ENCODE measurements at places on chromosomes 13 and 19. TPM values are rescaled to one million over a fixed set of nuclear protein-coding genes. Genes with fewer than 3 reads are reported as not detected.

Gene WDR88
- total RNA-seq: 0.58 TPM

Gene RYR1
- 6.2 TPM for total RNA-seq

DNA sequence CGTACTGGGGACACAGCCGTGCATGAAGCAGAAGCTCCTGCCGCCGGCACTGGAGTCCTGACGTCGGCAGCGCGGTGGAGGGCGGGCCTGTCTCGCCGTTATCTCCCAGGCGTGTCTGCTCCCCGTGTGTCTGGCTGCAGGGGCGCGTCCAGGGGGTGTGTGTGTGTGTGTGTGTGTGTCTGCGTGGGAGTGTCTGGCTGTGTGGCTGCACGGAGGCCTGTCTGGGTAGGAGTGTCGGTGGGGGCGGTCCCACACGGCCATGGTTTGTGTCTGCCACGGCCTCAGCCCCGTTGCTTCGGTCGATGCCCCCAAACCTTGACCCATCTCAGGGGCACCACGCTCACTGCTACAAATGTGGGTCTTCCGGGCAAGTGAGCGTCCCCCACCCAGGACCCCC lies 18.3 kb downstream of the ARID3A start:
- peaks cover 16% of the 10 kb centered on the region for H3K4me1 ChIP-seq
- no peak overlapping the region for H3K27ac ChIP-seq
- H3K36me3 ChIP-seq: no peaks in the 10 kb centered on the region
- H3K4me3 ChIP-seq: no peak overlapping the region
- DNase-seq: no peak

DNA sequence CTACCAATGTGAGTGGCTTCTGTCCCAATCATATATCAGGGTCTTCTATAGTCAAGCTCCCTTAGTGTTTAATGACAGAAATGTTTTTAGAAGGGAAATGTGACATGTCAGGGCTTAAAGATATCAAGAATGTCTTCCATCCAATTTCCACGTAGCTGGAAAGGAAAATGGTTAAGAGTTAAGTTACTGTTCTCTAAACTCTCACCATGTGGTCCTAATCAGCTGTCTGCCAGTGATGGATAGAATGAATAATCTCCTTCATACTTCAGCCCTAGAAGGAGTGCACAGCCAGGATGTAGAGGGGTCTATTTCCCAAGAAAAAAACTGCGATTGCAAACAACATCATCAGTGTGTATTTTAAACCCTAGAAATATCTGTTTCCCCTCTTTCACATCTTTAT lies 36.3 kb downstream of the FLT1 start:
- no peaks in the 10 kb centered on the region for H3K27me3 ChIP-seq

GRCh38 chr19:40592170-40592569 lies 9.0 kb upstream of the LTBP4 start:
- H3K36me3 ChIP-seq: peaks cover 9% of the 10 kb centered on the region
- H3K4me1 ChIP-seq: peaks cover 11% of the 10 kb centered on the region
- H3K4me3 ChIP-seq: no peak overlapping the region
- H3K27me3 ChIP-seq: peaks cover under 1% of the 10 kb centered on the region
- H3K27ac ChIP-seq: no peak overlapping the region

DNA sequence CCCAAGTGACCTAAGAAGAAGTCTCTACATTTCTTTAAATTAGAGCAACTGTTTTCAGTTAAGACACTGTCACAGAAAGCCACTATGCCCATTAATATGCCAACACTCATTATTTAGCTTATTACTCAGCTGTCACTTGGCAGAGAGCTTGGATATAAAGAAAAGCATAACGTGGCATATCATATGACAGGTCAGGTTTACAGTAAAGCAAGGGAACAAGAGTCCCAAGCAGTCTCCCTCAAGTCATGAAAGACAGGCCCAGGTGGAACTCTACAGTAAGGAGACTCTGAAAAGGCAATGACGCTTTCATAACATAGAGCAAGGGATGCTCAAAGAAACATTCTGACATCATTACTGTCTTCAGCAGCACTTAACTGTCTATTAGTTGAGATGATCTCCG lies 6.3 kb downstream of the LHFPL6 start:
- H3K36me3 ChIP-seq: no peaks in the 10 kb centered on the region
- no peaks in the 10 kb centered on the region for H3K4me1 ChIP-seq

DNA sequence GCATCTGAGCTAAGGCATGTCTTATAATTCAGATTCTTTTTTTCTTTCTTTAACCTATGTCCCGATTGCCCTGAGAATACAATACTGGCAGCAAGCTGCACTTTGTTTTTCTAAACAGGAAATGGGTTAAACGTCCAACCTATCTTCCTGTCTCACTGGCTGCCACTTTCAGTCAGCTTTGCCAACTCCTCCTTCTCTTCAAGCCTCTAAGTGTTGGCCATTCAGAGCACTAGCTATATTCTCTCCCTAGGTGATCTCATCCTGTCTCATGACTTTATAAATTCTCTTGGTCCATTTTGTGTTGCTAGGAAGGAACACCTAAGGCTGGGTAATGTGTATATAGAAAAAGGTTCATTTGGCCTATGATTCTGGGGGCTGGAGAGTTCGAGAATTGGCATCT lies 109.5 kb upstream of the TSC22D1 start:
- H3K36me3 ChIP-seq: no peaks in the 10 kb centered on the region
- DNase-seq: no peak
- no peaks in the 10 kb centered on the region for H3K27me3 ChIP-seq
- H3K4me3 ChIP-seq: no peak overlapping the region
- H3K4me1 ChIP-seq: no peaks in the 10 kb centered on the region

GRCh38 chr19:43552198-43552450 lies 19.1 kb downstream of the ZNF575 start:
- peaks cover 7% of the 10 kb centered on the region for H3K4me1 ChIP-seq
- H3K27ac ChIP-seq: no peak overlapping the region
- H3K4me3 ChIP-seq: no peak overlapping the region
- H3K36me3 ChIP-seq: peaks cover 48% of the 10 kb centered on the region
- DNase-seq: no peak
- no peaks in the 10 kb centered on the region for H3K27me3 ChIP-seq

GRCh38 chr13:27622881-27623280 lies 1.2 kb downstream of the POLR1D start:
- peaks cover 9% of the 10 kb centered on the region for H3K36me3 ChIP-seq
- H3K4me3 ChIP-seq: no peak overlapping the region
- no peak for DNase-seq
- H3K4me1 ChIP-seq: peaks cover 60% of the 10 kb centered on the region
- no peak overlapping the region for H3K27ac ChIP-seq
- no peaks in the 10 kb centered on the region for H3K27me3 ChIP-seq

DNA sequence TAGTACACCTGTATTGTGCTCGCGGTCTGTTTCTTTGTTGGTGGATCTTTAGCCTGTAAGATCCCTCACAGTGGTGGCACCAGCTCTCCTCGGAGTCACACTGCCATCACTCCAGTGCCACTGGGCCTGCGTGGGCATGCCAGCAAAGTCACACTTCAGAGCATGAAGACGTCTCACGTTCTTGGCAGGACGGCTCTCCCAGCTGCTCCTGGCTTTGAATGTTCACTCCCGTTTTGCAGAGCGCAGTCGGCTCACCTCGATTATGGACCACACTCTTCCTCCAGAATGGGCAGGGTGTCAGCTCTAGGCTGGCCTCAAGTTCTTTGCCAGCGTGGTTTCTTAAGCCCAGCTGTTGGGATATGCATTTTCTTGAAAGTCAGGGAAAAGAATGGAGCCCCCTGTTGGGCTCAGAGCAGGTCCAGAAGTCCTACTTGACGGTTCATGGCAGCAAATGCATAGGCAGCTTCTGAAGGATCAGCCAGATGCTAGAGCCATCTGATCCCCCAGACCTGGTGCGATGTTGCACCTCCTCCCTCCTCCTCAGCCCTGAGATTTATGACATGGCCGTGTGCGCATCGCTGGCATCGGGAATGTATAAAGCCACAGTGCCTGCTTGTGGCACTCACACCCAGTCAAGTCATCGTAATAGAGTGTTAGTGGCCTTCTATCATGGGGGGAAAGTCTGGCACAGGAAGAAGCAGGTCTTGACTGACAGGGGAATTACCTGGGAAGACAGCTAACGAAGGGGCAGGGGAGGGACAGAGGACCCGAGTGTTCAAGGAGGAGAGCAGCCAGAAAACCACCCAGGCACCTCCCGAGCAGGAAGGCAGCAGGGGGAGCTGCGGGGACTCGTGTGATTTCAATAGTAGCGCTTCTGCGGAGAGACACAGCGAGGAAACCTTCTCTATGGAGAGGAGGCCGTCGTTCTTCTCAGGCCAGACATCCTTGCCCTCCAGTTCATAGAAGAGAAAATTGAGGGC lies 40.2 kb upstream of the NPAS1 start:
- DNase-seq: no peak
- H3K4me3 ChIP-seq: no peak overlapping the region
- H3K4me1 ChIP-seq: peaks cover 28% of the 10 kb centered on the region
- H3K36me3 ChIP-seq: no peaks in the 10 kb centered on the region
